Stomach (tissue), 19 donors: ENCODE measurements at places on chromosomes 5 and 9. TPM values are rescaled to one million over a fixed set of nuclear protein-coding genes. Genes with fewer than 3 reads are reported as not detected.
A peak's percentile ranks its signal among the peaks of the same experiment; 100 is the strongest.

- DNase-seq = no peak
Observed at GRCh38 chr9:20361229-20361628, 261.1 kb downstream of the MLLT3 start.

The PCDHB8 gene
- not detected for polyA plus RNA-seq

The KIF12 gene
- 4.1 TPM for polyA plus RNA-seq

- DNase-seq = no peak
Observed at GRCh38 chr9:28960602-28961001, 1387.3 kb upstream of the C9orf72 start.

GRCh38 chr5:80152778-80153177 lies 103.1 kb downstream of the SERINC5 start:
- no peak for DNase-seq

The VLDLR gene
- 2.1 TPM for polyA plus RNA-seq

- DNase-seq = no peak
Observed at GRCh38 chr9:117233016-117233415, 181.8 kb downstream of the ASTN2 start.

- no peak for DNase-seq
Observed at GRCh38 chr5:149237662-149238061, 34.0 kb upstream of the AFAP1L1 start.

The CA9 gene
- 653 TPM for polyA plus RNA-seq

- DNase-seq = no peak
Observed at GRCh38 chr5:138467711-138468132, 2.4 kb downstream of the EGR1 start.

DNA sequence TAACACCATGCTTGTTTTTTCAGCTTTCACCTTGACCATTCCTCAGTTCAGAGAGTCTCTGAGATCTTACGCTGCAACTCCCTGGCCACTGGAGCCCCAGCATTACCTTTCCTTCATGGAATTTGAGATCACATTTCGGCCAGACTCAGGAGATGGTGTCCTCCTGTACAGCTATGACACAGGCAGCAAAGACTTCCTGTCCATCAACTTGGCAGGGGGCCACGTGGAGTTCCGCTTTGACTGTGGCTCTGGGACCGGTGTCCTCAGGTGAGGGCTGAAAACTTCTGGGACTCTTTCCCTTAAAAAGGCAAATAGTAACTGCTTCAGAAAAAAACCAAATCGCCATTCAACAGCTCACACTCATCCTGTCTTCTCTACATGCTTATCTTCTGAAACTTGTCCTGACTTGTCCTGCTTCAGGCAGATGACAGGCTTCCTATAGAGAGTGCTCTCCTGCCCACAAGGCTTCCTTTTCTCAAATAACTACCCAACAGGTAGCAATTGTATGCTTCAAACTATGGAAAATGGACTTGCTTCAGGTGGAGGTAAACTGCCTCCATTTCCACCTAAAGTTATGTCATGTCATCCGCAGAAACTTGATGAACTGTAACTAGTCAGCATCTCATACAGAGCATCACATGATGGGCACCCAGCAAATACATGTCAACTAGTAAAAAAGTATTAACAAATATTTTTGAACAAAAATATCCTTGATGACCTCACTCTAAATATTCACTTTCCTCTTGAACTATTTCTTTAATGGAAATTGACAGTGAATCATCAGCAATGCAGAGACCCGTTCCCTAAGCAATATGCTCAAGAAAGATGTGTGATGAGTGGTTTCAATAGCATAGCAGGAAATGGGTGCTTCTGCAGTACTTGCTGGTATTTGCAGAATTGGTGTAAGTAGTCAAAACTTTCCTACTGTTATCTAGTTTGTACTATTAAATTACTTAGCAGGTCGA lies 129.2 kb downstream of the LIFR start:
- DNase-seq = no peak

The RC3H2 gene
- polyA plus RNA-seq = 9.2 TPM

The TLE1 gene
- 23.7 TPM for polyA plus RNA-seq

DNA sequence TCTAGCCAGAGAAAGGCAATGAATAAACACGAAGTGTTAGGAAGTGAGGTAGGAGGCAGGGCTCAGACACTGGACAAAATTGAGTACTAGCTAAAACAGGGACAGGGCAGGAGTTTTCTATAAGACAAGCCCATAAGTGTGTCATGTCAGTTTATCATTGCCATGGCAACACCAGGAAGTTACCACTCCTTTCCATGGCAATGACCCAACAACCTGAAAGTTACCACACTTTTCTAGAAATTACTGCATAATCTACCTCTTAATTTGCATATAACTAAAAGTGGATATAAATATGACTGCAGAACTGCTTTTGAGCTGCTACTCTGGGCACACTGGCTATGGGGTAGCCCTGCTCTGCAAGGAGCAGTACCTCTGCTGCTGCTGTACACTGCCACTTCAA lies 442.5 kb upstream of the COX7C start:
- DNase-seq = peak; percentile 6

DNA sequence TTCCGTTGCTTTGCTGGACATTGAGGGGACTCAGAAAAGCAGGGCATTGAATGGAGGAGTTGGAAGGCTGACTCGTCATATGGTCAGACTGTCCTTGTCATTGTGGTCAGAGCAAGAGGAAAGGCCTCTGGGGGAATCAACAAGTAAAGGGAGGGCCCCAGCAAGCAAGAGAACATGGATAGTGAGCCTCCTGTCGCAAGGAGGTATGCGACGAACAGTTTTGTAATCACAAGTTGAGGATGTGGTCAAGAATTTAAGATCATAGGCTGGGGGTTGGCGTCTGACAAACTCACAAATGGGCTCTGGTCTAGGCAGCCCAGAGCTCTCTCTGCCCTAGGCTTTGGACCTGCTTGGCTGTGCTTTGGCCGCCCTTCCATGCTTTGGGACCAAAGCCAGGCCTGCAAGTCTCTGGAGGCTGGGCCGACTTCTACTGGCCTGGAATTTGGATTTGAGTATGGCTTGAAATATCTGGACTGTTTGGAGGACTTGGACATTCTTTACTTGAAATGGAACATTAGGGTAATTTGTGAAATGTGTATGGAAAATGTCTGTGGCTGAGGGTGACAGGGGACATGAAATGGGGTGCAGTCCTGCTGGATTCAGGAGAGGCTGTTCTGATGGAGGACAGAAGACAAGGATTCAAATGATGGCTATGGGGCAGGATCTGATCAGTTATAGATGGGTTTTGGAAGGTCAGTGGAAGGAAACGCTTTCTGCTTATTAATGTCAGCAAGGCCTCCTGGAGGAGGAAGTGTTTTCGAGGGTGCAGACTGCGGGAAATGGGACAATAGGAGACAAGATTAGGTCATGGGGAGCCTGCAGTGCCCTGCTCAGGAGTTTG lies 19.2 kb upstream of the NDST1 start:
- peak; percentile 80 for DNase-seq

DNA sequence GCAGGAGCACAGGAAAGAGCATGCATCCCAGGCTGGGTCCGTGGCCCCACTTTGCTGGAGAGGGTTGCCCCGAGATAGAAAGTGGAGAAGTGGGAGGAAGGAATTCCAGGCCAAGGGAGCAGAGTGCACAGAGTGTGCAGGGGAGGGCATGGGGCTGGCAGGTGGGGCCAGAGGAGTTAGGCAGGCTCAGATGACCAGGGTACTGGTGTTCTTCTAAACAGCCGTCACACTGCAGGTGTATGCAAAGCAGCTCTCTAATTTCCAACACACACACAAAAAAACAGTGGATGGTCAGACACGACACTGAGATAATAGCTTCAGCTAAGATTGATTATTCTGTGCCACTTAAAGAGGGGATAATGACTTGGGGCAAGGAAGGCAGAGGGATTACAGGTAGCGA lies 212.2 kb downstream of the MTRR start:
- no peak for DNase-seq

The MYO10 gene
- polyA plus RNA-seq = 18.1 TPM

The PNPLA7 gene
- 15.6 TPM for polyA plus RNA-seq

DNA sequence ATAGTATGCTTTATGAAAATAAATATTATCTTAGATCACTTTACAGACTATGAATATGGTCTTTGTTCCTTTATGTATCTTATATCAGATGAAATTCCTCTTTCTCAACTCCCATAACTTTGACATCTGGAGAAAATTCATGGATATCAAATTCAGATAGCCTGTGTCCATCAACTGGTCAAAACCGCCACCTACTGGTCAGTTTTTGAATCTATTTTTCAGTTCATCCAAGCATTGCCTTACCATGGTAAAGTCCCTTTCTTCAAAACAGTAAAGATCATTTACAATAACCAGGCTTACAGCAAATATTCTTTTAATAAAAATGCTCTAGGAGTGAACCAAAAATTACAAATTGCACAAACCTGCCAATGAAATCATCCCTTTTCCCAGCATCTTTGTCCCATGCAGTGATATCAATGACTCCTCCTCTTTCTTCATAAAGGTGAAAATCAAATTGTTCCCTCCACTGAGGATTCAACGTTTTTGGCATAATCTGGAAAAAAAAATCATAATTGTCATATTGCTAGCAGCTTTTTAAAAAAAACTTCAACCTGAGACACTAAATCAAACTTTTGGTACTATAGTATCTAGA lies 290.5 kb downstream of the SLF1 start:
- DNase-seq = no peak

DNA sequence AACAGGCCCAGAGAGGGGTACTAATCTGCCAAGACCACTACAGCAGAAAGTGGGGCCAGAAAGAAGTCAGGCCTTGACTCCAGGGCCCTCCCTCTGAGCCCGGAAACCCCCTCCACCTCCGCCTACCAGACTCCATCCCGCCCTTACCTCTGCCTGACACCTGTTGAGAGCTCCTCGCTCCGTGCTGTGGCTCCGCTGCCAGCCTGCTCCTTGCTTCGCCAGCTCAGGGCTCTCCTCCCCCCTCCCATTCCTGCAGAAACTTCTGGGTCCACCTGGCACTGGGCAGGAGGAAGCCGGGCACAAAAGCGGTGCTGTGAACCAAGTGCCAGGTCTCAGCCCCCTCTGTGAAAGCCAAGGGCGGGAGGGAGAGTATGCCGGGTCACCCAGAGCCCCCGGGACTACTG lies 6.4 kb upstream of the ST6GALNAC6 start:
- no peak for DNase-seq

The TRIM23 gene
- 2.7 TPM for polyA plus RNA-seq

The WWC1 gene
- 11.3 TPM for polyA plus RNA-seq

The FSTL4 gene
- not detected for polyA plus RNA-seq

DNA sequence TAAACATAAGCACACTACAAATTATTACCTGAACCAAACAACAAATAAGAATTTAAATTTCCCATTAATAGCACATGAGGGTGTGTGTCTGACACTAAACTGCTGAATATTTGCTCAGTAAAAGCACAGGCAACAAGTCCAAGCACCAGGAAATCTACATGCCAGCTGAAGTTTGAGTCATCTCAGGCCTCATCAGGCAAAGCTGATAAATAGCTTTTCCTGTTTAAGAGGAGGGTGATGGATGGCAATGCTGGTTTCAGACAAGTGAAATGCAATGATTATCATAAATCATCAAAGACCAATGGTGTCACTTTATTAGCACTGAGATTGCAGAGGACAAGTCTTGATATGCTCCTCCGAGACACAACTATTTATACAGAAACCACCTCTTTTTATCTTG lies 1668.0 kb upstream of the C9orf72 start:
- no peak for DNase-seq

The EIF4E1B gene
- not detected for polyA plus RNA-seq

The GLT6D1 gene
- polyA plus RNA-seq = not detected

- DNase-seq = no peak
Observed at GRCh38 chr5:75108931-75109596, 56.7 kb upstream of the GCNT4 start.

DNA sequence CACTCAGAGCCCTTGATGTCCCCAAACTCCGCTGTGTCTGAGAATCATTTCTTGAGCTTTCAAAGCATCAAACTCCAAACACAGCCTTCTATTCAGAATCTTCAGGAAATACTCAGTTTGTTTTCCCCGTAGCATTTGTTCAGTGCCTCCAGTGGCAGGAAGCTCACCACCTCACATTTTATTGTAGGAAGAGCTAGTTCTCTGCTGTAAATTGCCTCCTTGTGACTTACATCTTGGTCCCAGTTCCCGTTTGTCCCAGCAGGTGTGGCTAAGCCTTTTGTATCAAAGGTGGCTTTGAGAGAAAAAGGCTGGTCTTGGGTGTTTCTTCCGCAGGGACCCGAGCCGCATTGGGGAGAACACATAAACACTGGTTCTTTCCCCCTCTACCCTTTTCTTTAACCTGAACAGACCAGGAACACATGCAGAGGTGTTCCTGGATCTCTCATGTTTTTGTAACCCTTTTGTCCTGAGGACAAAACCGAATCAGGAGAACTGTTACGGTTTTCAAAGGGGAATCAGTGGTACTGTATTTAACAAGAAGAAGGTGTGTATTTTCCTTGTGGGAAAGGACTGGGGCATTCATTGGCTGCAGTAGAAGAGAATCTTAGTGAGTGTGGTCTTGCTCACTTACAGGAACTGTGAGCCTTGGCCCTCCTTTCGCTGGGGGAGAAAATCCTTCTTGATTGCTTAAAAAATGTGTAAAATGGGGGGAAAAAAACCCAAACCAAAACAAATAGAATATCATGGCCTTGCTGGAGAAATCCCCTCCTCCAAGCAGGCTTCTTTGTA lies 1.9 kb downstream of the OSMR start:
- DNase-seq = no peak

DNA sequence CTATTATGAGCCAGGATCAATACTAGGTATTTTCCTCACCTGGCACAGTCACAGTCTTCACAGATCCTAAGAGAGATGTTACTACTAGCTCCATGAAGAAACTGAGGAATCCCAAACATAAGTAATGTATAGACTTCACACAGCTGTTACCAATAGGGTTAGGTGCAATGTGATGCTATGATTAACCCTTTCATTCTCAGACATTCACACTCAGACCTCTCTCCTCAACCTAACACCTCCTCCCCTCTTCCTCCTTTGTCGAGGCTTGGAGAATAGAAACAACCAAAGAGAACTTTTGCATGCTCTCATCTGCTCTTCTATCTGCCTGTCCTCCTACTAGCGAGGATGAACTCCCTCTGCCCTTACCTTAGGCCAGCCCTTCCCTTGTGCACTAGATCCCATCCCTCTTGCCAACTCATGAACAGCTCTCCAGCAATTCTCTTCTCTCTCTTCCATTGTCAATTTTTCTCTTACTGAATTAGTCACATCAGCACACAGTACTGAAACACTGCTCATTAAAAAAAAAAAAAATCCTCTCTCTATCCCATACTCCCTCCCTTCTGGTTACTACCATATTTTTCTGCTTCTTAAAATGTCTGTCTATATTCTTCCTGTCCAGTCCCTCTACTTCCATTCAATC lies 47.7 kb downstream of the MAPKAP1 start:
- DNase-seq = no peak

GRCh38 chr9:93276973-93277372 lies 93.0 kb downstream of the WNK2 start:
- peak; percentile 1 for DNase-seq

The ARHGEF39 gene
- polyA plus RNA-seq = 4.3 TPM

- DNase-seq = peak; percentile 71
Observed at GRCh38 chr9:109264877-109265587, 55.8 kb downstream of the EPB41L4B start.

The NR5A1 gene
- not detected for polyA plus RNA-seq
